Nucleus accumbens (tissue), 56 donors: ENCODE measurements at places on chromosomes 5 and 9.

- no peak for DNase-seq
Measured at GRCh38 chr5:91328743-91329142, 54.4 kb downstream of the ARRDC3 start.

- DNase-seq = no peak
Measured at GRCh38 chr9:103714992-103715391, 379.1 kb upstream of the SMC2 start.

DNA sequence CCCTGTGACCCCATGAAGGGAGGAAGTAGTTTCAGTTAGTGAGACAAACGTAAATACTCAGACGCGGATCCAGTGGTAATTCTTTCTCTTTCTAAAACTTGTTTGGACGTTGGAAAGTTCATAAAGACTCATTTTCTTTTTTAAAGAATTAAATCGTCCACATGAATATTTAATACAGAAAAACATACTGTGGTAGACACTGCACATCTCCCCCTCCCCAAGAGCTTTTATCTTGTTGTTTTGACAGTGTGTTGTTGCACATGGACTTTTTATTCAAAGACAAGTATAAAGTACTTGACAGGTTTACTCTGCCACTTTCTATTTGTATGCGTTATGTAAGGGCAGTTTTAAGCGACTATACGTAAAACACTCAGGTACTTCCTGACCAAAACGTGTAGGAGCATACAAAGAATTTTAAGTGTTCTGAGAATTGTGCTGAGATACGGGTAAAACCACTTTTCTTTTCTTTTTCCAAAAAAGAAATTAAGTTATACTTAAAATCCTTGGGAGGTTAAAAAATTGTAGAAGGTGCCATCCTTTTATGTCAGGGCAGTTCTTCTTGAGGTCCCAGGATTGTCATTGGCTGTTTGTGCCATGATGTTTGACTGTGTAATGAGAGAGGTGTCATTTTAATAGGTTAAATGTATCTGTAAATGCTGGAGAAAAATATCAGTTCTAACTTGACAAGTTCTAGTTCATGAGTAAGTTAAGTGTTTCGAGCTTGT lies 1.3 kb downstream of the NIPBL start:
- no peak for DNase-seq

DNA sequence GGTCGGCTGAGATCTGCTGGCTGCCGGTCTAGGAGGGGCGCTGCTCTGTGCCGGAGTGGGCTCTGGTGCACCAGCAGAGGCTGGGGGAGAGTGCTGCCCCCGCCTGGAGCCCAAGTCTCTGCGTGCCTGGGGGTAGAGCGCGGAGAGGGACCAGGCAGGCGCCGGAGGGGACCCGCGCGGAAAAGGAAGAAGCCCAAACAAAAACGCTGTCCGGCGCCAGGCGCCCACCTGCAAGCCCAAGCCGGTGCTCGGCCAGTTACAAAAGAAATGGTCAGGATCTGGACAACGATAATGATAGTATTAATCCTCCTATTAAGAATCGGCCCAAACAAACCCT lies 571 bp upstream of the S1PR3 start:
- DNase-seq = no peak

GRCh38 chr9:137174722-137175293 lies 3.0 kb upstream of the TMEM210 start:
- no peak for DNase-seq

GRCh38 chr9:99109522-99109921 lies 4.6 kb downstream of the TGFBR1 start:
- no peak for DNase-seq

GRCh38 chr5:153678617-153679329 lies 188.3 kb downstream of the GRIA1 start:
- DNase-seq = no peak

DNA sequence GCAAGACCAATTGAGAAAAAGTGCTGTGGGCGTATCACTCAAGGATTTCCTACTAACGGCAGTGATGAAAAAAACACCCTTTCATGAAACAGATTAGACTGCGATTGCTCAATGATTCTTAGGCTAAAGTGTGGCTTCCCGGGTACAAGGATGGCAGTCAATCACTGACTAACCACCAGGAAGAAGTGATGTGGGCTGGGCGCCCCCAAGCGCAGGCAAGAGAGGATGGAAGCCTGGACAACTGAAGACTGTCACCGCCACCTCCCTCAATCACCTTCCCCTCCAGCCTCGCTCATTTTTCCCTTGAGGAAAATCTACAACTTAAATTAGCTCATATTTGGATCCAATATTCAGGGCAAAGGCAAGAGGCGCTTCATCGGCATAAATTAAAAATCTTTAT lies 707.2 kb downstream of the MTRR start:
- no peak for DNase-seq

- DNase-seq = no peak
Measured at GRCh38 chr5:20157089-20157488, 169.1 kb upstream of the CDH18 start.

DNA sequence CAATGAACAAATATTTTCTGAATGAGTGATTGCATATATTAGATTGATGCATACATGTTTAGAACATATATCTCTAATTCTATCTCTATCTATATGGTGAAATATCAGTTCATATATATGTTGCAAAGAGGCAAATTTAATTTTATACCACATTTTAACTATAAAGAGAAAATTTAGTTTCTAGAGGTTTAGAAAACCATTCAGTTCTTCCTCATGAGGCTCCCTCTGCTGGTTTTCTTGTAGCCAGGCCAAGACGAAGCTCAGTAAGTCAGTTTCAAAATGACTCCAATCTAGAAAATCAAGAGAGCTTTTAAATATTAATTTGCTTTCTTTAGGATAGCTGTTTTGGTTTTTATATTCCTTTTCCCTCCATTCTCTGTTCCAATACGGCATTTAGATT lies 312.1 kb downstream of the TMEM232 start:
- DNase-seq = no peak

GRCh38 chr9:120875954-120876841 lies 790 bp downstream of the PHF19 start:
- DNase-seq = no peak

DNA sequence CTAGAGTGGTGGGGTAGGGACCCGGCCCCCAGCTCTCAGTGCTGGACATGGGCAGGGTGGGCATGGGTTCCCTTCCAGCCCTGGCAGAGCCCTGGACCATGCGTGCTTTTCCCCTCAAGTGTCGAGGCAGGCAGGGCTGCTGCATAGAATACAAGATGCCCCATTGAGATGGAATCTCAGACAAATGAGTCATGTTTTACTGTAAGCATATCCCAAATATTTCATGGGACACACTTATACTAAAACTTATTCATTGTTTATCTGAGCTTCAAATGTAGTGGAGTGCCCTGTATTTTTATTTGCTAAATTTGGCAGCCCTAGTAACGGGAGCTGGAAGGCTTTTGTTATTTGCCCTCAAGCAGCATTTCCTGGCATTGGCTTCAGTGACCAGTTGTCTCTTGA lies 3.2 kb upstream of the RNU6ATAC start:
- no peak for DNase-seq

- no peak for DNase-seq
Measured at GRCh38 chr5:96226941-96227552, 206.0 kb downstream of the PCSK1 start.

DNA sequence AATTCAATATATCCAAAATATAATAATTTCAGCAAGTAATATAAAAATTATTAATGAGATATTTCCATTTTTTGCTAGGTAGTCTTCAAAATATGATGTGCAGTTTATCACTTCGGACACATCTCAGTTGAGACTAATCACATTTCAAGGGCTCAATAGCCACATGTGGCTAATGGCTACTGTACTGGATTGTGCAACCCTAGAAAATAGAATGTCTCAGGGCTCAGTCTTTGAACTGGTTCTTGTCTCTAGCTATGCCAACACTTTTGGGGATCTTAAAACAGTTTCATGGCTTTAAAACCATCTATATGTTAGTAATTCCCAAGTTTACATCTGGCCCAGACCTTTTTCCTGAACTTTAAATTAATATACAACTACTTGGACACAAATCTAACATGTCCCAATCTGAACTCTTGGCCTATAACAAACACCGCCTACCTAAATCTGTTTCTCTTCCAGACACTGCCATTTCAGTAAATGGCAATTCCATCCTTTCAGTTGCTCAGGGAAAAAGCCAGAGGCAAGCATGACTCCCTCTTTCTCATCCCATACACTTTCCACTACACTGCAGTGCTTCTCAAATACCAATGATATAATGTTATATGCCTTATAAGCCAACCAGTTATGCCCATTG lies 18.8 kb downstream of the PTAR1 start:
- no peak for DNase-seq

- DNase-seq = no peak
Measured at GRCh38 chr5:175672976-175673648, 15.2 kb downstream of the HRH2 start.

GRCh38 chr5:6715271-6715670 lies 2.0 kb downstream of the TENT4A start:
- DNase-seq = no peak

GRCh38 chr5:19855453-19855852 lies 132.5 kb downstream of the CDH18 start:
- DNase-seq = no peak

DNA sequence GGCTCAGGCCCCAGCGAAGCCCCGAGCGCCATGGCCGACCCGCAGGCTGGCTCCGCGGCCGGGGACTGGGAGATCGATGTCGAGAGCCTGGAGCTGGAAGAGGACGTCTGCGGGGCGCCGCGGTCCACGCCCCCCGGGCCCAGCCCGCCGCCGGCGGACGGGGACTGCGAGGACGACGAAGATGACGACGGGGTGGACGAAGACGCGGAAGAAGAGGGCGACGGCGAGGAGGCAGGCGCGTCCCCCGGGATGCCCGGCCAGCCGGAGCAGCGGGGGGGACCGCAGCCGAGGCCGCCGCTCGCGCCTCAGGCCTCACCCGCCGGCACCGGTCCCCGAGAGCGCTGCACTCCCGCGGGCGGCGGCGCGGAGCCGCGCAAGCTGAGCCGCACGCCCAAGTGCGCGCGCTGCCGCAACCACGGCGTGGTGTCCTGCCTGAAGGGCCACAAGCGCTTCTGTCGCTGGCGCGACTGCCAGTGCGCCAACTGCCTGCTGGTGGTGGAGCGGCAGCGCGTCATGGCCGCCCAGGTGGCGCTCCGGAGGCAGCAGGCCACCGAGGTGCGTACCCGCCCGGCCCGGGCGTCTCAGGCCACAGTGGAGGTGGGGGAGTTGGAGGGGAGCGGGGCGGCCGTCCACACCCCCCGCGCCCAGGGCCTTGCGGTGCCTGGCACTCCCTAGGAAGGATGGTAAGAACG lies 1.6 kb downstream of the DMRT2 start:
- peak; percentile 33 for DNase-seq

GRCh38 chr5:157978061-157978460 lies 119.1 kb upstream of the CLINT1 start:
- no peak for DNase-seq

DNA sequence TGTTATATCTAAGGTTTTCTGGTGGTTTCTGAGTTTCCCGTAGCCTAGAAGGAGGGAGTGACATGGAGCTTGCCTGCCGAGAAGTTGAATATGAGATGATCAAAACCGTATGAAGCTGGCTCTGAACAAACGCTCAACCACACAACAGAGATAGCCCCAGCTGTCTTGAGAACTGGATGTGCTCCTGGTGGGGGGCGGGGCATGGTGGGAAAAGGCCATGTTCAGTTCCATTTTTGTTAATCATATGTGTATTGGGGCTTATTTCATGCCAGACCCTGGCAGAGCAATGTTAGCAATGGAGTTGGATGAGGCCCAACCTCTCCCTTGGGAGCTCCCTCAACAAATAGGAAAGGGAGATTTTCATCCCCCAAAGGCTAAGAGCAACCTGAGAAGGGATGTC lies 4.8 kb downstream of the CCL19 start:
- DNase-seq = no peak

GRCh38 chr5:56460195-56460546 lies 227.0 kb upstream of the ANKRD55 start:
- DNase-seq = no peak

DNA sequence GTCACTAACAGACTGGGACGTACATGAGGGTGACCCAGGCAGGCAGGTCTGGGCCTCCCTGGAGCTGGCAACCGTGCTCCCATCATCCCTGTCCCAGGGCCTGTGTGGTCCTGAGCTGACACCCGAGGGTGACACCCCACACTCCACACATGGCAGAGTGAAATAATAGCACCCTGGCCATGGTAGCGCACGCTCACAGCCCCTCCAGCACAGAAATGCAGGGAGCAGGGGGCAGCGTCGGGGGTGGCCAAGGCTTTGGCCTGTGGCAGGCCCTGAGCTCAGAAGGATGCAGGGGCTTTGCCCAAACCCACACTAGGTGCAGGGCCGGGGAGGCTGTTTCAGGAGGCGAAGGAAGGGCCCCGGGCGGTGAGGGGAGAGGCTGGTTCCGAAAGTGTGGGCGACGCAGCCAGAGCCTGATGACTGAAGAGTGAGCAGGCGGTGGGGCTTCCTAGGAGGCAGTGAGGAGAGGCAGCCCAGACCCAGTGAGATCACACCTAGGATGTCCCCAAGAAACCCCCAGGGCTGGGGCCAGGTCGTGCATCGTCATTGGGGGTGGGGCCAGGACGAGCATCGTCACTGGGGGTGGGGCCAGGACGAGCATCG lies 12.9 kb downstream of the OR2V2 start:
- DNase-seq = peak; percentile 80

DNA sequence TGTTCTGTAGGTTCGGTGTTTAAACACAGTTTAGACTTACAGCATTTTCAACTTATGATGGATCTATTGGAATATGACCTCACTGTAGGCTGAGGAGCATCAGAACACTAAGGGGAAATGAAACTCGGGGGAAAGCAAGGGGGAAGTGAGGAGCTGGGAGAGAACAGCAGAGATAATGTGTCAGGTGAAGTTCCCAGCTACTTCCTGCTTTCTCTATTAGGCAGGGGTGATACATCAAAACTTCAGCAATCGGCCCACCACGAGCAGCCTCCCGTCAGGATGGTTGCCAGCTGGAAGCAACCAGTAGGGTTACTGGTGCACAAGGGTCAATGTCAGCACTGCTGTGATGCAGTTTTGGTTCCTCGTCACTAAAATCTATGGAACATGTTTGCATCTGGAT lies 34.3 kb downstream of the FAT2 start:
- no peak for DNase-seq

DNA sequence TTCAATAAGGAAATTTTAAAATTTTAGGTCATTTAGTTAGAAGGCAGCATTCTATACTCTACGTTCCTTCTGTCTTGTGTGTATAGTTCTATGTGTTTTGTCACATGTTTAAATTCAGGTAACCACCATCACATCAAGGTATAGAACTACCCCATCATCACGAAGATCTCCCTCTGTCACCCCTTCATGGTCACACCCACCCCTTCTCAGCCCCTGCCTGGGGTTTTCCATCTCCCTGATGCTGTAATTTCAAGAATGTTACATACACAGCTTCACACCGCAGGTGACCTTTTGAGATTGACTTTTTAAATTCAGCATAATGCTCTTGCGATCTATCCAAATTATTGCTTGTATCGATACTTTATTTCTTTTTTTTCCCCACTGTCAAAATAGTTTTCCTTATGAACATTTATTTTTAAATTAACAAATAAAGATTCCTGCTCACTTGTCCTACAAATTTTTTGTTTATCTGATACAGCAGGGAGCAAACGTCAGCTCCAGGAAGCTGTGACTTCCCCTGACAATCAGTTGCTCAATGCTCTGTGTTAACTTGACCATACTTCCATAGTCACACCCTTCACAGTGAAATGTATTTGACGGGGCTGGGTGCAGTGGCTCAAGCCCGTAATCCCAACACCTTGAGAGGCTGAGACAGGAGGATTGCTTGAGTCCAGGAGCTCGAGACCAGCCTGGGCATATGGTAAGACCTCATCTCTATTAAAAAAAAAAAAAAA lies 10.2 kb downstream of the BTNL8 start:
- DNase-seq = no peak
